ENCODE measurements at places on chromosomes 4 and X.

DNA sequence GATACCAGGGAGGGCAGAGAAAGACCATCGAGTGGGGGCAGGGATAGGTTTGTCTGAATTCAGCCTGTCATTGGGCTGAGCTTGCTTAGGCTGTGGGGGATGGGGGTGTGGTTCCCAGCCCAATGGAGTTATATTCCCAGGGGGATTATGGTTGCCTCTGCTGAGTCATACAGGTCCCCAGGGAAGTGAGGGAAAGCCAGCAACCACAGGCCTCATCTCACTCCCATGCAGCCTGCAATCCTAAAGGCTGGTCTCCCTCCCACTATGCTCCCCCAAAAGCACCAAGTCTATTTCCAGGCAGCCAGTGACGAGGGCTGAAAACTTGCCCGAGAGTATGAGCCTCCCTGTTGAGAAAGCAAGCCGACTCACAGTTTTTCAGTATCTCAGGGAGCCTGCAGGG lies 39.3 kb downstream of the AFM start:
- no peaks in the 10 kb centered on the region for H3K27me3 ChIP-seq
- no peaks in the 10 kb centered on the region for H3K4me1 ChIP-seq
- no peak for DNase-seq
- no peaks in the 10 kb centered on the region for H3K36me3 ChIP-seq
- no peak overlapping the region for H3K27ac ChIP-seq

DNA sequence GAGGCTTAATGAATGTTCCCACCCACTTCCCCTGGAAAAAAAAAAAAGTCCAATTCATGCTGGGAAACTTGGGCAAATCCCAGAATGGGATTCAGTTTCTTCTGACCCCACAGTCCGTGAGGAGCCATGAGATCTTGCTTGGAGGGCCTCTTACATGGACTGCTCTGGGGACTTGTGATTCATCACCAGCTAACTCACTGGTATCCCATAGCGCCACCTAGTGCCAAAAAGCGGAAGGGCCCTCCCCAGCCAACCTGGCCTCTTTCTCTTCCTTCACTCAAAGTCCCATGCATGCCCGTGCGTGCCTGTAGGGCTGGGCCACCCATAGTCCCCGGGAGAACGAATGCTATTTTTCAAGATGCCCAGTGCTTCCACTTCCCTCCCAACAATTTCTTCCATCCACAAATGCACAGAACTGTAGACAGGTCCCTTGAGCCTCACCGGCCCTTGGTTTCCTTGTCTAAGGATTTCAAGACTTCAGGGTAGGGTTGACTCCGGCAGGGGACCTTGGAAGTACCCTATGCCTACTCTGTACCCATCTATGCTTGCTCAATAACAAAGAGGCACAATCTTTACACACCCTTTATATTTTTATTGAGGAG lies 5.1 kb downstream of the RTL5 start:
- no peak overlapping the region for H3K4me3 ChIP-seq
- H3K27ac ChIP-seq = no peak overlapping the region
- H3K4me1 ChIP-seq = peaks cover 4% of the 10 kb centered on the region
- H3K27me3 ChIP-seq = no peaks in the 10 kb centered on the region

DNA sequence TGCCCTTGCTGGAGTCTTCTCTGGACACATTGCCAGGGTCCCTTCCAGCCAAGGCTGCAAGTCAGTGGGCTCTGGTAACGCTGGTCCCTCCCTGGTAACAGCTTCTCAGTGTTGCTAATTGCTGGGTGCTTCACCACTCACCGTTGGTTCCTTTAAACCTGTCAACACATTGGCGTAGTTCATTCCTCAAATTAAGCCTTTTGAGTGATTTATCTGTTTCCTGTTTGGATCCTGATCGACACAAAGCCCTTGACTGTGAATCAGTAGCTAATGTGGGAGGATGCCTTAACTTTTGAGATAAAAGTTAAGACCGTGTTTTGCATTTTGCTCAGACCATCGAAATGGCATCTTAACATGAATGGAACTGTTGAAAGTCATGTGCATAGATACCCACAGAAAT lies 125.9 kb downstream of the AMELX start:
- H3K4me3 ChIP-seq = no peak overlapping the region
- no peaks in the 10 kb centered on the region for H3K36me3 ChIP-seq
- no peak overlapping the region for H3K27ac ChIP-seq
- H3K4me1 ChIP-seq = no peaks in the 10 kb centered on the region

GRCh38 chr4:54657185-54657550 lies 589 bp upstream of the KIT start:
- DNase-seq = peak; percentile 40
- no peaks in the 10 kb centered on the region for H3K27me3 ChIP-seq
- H3K36me3 ChIP-seq = no peaks in the 10 kb centered on the region
- H3K4me1 ChIP-seq = peaks cover 35% of the 10 kb centered on the region

- H3K36me3 ChIP-seq = no peaks in the 10 kb centered on the region
- H3K27ac ChIP-seq = no peak overlapping the region
- no peaks in the 10 kb centered on the region for H3K27me3 ChIP-seq
- H3K4me1 ChIP-seq = no peaks in the 10 kb centered on the region
- no peak overlapping the region for H3K4me3 ChIP-seq
Measured at GRCh38 chr4:158610790-158611189, 60.9 kb downstream of the C4orf46 start.

DNA sequence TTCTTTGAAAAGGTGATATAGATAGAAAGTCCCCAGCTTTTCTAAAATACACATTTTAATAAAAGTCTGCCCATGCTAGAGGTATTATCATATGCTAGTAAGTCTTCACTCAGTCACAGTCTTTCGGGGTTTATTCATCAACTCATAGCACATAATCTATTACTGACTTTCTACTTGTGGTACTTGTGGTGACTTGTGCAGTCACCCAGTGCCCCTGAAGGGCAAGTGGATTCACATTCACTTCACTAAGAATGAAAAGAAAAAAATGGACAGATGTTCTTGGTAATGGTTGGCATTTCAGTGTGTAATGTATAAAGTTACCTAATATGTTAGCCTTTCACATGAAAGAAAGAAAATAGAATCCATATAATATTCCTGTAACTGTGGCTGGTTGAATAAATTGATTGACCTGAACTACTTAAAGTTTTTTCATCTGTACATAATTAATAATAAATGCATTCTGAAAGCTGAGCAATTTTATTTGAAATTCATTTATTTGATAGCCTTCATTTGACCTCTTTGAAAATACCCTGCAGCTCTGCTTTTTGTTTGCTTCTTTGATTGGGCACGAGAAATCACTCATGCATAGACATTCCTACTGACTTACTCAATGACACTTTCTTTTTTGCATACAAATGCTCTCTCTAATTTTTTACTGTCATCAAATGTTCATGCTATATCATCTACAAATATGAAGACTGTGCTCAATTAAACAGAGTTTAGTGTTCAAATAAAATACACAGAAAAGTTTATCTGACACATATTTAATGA lies 39.5 kb upstream of the ZNF330 start:
- no peaks in the 10 kb centered on the region for H3K36me3 ChIP-seq
- H3K27me3 ChIP-seq = no peaks in the 10 kb centered on the region
- H3K4me3 ChIP-seq = no peak overlapping the region
- no peak for DNase-seq

DNA sequence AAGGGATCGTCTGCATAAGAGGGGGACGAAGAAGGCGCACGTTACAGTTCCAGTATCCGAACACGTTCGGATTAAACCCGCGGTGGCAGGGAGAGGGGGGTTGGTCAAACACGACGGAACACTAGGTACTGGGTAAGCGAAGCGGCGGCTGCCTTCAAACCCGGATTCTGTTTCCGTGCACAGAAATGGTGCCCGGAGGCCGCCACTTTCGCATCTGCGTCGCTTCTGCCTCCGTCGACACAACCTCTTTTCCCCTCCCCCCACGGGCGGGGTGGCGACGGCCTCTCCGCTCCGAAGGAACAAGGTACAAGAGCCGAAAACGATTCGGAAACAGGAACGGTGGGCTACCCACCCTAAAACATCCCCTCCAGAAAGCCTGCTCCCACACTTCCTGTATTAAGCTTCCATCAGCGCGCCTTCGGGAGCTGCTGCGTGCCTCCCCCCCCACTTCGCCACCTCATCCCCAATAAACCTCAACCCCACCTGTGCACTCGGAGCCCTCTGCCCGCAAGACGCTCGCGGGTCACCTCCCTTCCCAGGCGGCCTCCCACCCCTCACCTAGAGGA lies 667 bp downstream of the G3BP2 start:
- H3K4me3 ChIP-seq = peak overlapping the region; percentile 98
- H3K27ac ChIP-seq = peak overlapping the region; percentile 90
- H3K36me3 ChIP-seq = no peaks in the 10 kb centered on the region
- DNase-seq = peak; percentile 89
- H3K4me1 ChIP-seq = peaks cover 7% of the 10 kb centered on the region

GRCh38 chr4:105710678-105711077 lies 2.1 kb downstream of the GSTCD start:
- H3K4me3 ChIP-seq = no peak overlapping the region
- no peak for DNase-seq
- H3K27ac ChIP-seq = no peak overlapping the region
- peaks cover 17% of the 10 kb centered on the region for H3K4me1 ChIP-seq
- no peaks in the 10 kb centered on the region for H3K36me3 ChIP-seq
- no peaks in the 10 kb centered on the region for H3K27me3 ChIP-seq

GRCh38 chrX:154351183-154352011 lies 23.0 kb downstream of the FLNA start:
- no peaks in the 10 kb centered on the region for H3K27me3 ChIP-seq
- no peak overlapping the region for H3K4me3 ChIP-seq
- peaks cover 24% of the 10 kb centered on the region for H3K36me3 ChIP-seq
- H3K4me1 ChIP-seq = no peaks in the 10 kb centered on the region
- peak overlapping the region; percentile 34 for H3K27ac ChIP-seq

GRCh38 chrX:98068024-98068580 lies 1184.4 kb downstream of the RPA4 start:
- H3K27me3 ChIP-seq = no peaks in the 10 kb centered on the region
- H3K36me3 ChIP-seq = no peaks in the 10 kb centered on the region
- H3K27ac ChIP-seq = no peak overlapping the region
- H3K4me3 ChIP-seq = no peak overlapping the region

- no peak overlapping the region for H3K4me3 ChIP-seq
- H3K36me3 ChIP-seq = no peaks in the 10 kb centered on the region
Measured at GRCh38 chrX:40434443-40434842, 146.3 kb upstream of the ATP6AP2 start.

DNA sequence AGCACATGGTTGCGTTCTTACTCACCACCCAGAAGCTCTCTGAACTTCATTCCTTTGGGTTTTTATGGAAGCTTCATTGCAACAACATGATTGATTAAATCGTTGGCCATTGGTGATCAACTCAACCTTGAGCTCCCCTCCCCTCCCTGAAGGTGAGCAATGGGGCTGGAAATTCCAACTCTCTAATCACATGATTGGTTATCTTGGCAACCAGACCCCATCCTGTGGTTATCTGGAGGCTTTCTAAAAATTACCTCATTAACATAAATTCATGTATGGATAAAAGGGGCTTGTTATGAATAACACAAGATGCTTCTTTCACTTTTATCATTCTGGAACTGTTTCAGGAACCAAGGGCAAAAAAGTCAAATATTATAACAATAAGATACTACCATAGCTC lies 34.6 kb upstream of the NMU start:
- H3K27ac ChIP-seq = no peak overlapping the region
- H3K4me3 ChIP-seq = no peak overlapping the region
- H3K27me3 ChIP-seq = no peaks in the 10 kb centered on the region

DNA sequence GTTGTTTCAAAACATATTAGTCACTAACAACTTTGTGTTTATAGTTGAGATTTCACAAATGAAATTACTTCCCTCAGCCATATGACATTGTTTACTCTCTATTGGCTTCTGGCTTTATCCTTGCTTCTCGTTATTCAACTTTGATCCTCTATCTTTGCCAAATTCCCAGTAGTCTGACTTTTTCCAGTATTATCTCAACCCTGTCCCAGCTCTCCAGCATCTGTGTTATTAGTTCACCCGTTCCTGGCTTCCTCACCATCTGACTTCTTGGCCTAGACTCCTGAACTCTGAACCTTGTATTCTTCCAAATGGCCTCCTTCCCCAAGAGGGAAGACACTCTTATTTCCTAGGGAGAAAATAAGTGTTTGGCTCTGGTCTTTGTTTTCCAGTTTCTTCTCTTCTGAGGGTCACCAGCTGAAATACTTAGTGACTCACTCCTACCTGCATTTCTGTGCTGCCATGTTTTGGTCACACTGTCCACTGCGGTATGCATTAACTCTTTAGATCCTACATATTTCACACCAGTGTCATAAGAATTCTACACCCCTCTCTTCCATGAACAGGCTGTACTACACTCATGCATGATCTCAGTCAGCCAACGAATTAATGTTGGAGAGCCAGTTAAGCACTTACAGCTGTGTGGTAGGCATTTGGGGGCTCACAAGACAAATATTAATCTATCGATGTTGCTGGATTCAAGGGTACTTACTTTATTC lies 17.0 kb upstream of the ARHGAP24 start:
- peaks cover 21% of the 10 kb centered on the region for H3K4me1 ChIP-seq
- no peaks in the 10 kb centered on the region for H3K27me3 ChIP-seq
- H3K27ac ChIP-seq = no peak overlapping the region
- H3K4me3 ChIP-seq = no peak overlapping the region

GRCh38 chr4:46390355-46391058 lies 579 bp upstream of the GABRA2 start:
- H3K36me3 ChIP-seq = no peaks in the 10 kb centered on the region
- H3K27ac ChIP-seq = no peak overlapping the region
- peaks cover 28% of the 10 kb centered on the region for H3K27me3 ChIP-seq
- H3K4me3 ChIP-seq = peak overlapping the region; percentile 44

GRCh38 chr4:20490734-20491133 lies 209.5 kb upstream of the PACRGL start:
- H3K27ac ChIP-seq = no peak overlapping the region
- no peak for DNase-seq
- H3K27me3 ChIP-seq = no peaks in the 10 kb centered on the region
- peaks cover 6% of the 10 kb centered on the region for H3K4me1 ChIP-seq
- no peaks in the 10 kb centered on the region for H3K36me3 ChIP-seq

DNA sequence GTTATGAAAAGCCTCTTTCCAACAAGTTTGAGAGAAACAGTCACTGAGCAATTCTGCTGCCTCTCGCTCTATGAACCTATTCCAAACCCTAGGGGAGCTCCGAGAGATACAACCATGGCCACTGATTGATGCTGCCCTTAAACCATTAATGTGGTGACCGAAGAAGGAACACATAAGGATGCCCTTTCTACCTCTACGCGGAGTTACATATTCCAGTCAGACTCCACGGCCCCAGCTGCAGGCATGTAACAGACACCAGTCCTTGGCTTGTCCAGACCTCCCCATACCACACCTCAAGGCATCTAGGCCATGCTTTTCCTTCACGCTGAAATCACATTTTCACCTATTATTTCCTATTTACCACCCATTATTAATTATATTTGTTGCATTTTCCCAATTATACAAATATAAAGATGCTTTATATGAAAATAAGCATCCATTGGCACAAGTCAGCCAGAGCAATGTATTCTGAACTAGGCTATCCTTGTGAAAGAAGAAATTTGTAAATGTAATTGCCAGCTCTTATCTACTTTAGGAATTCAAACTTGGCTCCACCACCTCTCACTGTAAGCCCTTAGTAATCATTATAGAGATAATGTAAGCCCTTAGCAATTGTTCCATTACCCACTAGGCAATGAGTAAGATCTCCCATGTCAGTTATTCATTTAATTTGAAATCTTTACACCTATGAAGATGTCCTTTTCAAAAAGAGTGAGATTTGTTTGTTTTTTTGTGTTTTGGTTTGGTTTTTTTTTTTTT lies 338.4 kb downstream of the NR3C2 start:
- H3K4me3 ChIP-seq = no peak overlapping the region
- H3K36me3 ChIP-seq = peaks cover 49% of the 10 kb centered on the region
- H3K27ac ChIP-seq = no peak overlapping the region
- DNase-seq = no peak
